NCI-H526 treated with DMSO at 0.1 percent for 48 hours (cell line): ENCODE measurements at places on chromosomes 1 and 21.

DNA sequence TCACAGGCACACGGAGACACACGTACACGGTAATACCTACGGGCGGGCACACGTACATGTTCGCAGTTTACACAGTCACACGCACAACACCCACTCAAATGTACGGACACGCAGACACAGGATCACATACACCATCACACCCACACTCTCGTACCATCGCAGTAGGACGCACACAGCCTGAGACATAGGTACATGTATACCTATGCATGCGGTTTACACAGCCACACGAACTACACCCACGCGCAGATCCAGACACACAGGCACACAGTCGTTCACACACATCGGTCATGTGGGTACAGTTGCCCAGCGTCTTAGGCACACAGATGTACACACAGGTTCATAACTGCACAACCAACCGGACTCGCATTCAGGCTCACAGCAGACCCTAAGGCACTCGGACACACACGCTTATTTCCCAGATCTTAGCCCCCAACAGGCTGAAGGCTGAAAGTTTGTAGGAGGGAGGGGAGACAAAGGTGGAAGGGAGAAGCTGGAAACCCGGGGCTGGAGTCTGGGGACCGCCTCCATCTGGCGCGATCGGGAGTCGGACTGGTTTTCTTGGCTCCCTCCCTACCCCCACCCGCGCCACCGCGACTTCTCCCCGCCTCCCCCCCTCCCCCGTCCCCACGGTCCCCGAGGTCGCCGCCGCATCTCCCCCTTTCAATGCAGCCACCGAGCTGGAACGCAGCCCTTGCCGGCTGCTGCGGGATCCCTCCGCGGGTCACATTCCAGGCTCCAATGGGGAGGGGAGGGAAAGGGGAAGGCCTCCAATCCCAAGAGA is 51.9 kb upstream of the SYNC start:
- peak; percentile 36 for DNase-seq

DNA sequence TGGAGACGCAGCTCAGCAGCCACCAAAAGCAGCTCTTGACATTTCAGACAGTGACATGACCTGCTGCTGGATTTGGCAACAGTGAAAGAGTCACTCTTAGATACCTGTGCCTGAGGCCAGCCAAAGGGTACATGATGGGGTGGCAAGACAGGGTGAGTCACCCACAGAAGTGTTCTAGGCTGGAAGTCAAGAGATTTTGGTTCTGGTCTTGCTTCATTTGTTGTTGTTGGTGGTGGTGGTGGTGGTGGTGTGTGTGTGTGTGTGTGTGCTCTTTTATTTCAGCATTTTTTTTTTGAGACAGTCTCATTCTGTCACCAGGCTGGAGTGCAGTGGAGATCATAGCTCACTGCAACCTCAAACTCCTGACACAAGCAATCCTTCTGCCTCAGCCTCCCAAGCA is 25.8 kb downstream of the SHISAL2A start:
- no peak for DNase-seq

DNA sequence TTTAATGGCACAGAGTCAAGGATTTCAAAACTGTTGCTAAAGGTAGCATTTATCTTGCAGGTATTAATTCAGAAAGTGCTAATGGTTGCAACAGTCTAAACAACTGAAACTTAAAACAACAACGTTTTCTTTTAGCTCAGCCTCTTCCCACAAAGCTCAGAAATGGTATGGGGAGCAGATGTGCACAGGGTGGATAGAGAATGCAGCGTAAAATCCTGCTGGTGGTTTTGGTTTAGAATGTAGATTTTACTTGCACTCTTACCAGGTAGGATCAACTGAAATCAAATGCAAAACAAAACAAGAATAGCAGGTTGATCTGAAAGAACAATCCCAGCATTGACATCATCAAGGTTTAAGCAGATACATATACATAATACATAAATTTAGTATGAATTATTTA is 3.8 kb upstream of the LRRC8C start:
- DNase-seq = peak; percentile 93

DNA sequence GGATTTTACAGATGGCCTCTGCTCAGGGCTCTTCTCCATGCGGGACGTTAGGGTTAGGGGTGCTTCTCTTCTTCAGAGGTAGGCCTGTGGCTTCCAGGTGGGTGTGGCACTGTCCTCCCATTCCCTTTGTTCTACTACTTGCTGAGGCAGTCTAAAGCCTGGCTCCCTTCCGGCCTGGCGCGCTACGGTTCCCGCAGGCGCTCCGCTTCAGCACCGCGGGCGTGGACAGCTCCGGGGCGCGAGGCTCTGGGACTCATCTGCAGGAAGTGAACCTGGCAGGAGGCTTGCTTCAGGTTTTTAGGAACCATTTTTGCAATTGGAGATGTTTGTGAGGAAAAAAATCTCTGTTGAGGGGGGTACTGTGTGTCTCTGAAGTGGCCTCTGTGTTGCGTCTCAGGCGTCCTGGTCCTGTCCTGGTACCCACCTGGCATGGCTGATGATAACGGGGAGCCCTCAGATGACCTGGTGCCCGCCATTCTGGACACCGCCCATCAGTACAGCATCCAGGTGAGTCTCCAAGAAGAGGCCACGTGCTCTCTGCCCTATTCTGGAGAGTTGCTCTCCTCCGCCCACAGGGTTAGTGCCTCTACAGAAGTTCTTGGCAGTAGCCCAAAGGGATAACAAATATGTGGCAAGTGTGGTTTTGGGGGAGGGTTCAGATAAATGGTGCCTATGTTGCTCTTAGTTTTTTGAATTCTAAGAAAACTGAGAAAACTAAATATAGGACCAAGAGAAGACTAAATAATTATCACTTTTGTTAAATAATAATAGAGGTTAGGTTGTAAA is 1.9 kb downstream of the MANEAL start:
- DNase-seq = peak; percentile 54

GRCh38 chr1:196152086-196152485 is 456.2 kb downstream of the KCNT2 start:
- no peak for DNase-seq

- no peak for DNase-seq
Observed at GRCh38 chr1:238964631-238965030, 421.7 kb upstream of the CHRM3 start.

- no peak for DNase-seq
Observed at GRCh38 chr1:239321877-239322276, 64.5 kb upstream of the CHRM3 start.

DNA sequence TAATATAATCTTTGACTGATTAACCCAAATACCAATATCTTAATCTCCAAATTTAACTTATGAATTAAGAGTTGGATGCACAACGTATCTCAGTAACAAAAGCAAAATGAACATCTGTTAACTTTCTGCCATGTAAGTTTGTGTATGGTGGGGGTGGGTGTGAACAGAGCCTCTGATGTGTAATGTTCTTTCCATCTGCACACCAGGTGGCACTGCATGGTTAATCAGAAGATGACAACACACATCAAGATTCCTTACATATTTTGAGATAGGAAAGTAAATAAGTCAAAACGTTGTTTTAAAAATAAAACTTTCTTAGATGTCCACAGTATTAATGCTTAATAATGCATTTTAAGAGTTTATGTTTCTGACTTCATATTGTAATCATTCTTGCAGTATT is 251.9 kb downstream of the DPYD start:
- DNase-seq = no peak

DNA sequence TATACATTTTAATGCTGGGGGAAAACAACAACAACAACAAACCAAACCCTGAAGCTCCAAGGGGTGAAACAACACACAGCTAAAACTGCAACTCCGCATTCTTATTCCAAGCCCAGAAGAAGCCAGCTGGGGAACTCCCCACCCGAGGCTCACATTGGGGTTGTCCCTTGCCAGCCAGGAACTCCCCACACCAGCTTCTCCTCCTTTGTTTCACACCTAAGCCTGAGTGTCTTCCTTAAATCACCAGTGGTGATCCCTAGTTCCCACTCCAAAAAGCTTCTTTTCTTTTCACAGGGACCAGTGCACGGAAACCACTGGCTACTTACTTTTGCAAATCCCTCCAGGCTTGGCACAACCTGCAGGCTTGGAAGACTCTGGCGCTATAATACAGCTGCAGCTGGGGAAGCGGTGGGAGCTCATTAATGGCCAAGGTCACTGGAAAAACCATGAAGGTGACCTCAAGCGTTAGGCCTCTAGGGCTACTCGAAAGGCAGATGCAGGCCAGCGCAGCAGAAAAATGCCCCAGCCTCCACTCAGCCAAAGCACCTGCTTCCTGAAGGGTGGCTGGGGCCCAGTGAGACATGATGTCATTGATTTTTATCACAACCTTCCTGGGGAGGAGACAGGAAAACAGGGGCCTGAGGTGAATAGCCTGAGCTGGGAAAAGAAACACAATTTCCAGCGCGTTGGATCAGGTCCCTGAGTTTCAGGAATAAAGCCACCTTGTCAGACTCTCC is 40.1 kb downstream of the TLR5 start:
- DNase-seq = no peak

DNA sequence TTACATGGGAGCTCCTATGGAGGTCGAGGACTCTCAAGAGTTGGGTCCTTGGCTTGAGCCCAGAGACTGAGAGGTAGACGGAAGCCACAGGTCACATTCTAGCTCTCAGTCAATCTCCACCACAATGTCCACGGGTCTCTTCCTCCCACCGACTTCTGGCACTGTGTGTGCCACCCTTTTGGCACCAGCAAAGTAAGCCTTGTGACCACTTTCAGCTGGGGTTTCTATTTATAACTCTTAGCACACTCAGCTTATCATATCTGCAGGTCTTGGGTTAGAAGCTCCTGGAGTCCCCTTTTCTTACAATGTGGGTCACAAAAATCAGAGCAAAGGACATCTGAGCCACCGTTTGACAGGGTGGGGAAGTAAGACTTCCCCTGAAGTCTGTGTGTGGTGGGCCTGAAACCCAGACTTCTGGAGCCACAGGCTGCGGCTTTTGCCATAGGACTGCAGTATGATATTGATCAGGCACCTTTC is 28.3 kb downstream of the NCMAP start:
- no peak for DNase-seq

- DNase-seq = no peak
Observed at GRCh38 chr1:172698224-172698623, 39.3 kb downstream of the FASLG start.

DNA sequence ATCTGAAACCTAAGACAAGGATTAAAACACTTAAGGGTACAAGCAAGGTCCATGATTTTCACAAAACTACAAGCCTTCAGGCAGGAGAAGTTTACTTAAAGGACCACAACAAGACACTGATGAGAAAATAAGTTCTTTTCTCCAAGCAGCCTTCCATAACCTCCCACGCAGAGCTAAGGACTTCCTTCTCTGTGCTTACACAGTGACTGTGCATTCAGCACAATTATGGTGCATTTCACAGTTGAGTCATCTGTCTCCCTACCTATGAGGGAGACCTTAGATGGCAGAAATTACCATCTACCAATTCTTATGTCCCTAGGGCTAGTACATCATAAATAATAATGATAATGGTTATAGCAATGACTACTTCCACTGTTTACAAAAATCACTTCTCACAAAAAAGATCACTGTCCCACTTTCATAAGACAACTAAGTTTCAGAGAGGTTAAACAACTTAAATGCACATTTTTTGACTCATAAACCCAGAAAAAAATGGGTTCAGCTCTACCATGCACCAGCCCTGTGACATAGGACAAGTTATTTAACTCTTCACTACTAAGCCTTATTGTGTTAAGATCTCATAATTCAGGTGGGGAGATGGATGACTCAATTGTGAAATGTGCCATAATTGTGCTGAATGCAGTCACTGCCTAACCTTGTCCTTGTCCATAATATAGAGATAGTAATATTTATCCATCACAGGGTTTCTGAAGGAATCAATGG is 45.3 kb downstream of the TARBP1 start:
- DNase-seq = no peak

- DNase-seq = no peak
Observed at GRCh38 chr1:157262422-157262821, 124.2 kb upstream of the ETV3 start.

DNA sequence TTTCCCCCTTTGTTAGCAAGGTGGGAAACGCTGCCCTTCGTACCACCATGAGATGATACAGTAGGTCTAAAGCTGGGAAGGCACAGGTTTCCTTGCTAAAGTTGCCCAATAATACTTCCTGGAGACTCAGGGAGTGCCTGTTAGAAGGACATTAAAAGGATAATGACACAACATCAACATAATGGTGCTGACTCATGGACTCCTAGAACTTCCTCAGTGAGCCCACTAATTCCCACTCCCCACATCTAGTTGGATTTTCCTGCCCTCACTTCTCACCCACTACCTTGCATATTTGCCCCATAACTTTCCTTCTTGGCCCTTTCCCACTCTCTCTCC is 17.5 kb downstream of the CFAP45 start:
- no peak for DNase-seq

- DNase-seq = no peak
Observed at GRCh38 chr1:175521249-175522040, 221.9 kb downstream of the TNR start.

GRCh38 chr1:60699325-60699724 is 383.0 kb upstream of the NFIA start:
- no peak for DNase-seq

- no peak for DNase-seq
Observed at GRCh38 chr1:202237052-202237451, 43.5 kb downstream of the LGR6 start.

DNA sequence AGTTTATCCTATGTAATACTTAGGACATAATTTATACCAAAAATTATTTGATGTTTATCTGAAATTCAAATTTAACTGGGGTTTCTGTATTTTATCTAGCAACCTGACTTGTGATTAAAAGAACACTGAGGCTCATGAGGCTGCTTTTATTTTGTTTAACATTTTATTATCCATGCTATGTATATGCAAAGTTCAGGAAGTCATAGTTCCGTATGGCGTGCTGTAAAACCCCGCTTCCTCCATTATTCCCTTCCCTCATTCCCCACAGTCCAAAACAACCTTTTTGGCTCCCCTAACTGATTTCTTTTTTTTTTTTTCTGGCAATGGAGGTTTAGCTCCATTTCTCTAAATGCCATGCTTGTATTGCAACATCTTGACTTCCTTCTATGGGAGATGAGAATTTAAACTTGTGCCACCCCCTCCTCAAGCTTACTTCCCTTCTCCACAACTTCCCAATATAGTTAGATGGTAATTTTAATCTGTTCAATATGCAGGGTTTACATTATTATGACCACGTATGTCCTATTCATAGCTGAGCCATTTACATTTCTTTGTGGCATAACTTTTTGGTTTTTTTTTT is 138.0 kb upstream of the DNAH14 start:
- DNase-seq = no peak

DNA sequence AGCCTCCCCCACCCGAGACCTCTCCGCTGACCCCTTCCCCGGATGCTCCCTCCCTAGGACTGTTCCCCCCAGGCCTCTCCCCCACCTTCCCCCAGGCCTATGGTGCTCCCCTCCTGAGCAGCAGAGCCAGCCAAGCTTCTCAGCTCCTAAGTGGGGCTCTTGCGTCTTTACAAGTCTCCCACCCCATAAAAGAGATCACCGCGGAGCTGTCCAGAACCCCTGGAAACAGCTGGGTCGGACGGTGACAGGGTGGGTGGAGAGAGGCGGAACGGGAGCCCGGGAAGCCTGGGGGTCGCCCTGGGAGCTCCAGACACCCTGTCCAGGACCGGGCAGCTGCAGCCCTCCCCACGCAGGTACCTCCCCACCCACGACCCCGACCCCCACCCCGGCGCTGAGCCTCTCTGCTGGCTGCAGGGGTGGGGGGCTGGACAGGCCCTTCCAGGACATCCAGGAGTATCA is 61.2 kb downstream of the WNT9A start:
- no peak for DNase-seq

GRCh38 chr1:159014851-159015250 is 5.1 kb downstream of the IFI16 start:
- DNase-seq = no peak

- DNase-seq = no peak
Observed at GRCh38 chr1:223133306-223133823, 9.7 kb downstream of the TLR5 start.

- no peak for DNase-seq
Observed at GRCh38 chr1:92527670-92528069, 40.9 kb upstream of the GFI1 start.
